ENCODE measurements at places on chromosomes 1 and 21.

- H3K27ac ChIP-seq, result no peak overlapping the region
- no peaks in the 10 kb centered on the region for H3K27me3 ChIP-seq
- no peaks in the 10 kb centered on the region for H3K36me3 ChIP-seq
- H3K4me1 ChIP-seq, result peaks cover 62% of the 10 kb centered on the region
- H3K4me3 ChIP-seq, result peak overlapping the region; percentile 87
- DNase-seq, result no peak
Observed at GRCh38 chr21:33232291-33233034, 2.7 kb downstream of the IFNAR2 start.

GRCh38 chr21:44949779-44950198 is 10.0 kb downstream of the SLX9 start:
- H3K27me3 ChIP-seq, result no peaks in the 10 kb centered on the region
- peaks cover under 1% of the 10 kb centered on the region for H3K36me3 ChIP-seq
- H3K4me3 ChIP-seq, result no peak overlapping the region
- DNase-seq, result peak; percentile 65

GRCh38 chr1:15344800-15345704 is 64.6 kb upstream of the EFHD2 start:
- peak overlapping the region; percentile 64 for H3K27ac ChIP-seq
- H3K4me3 ChIP-seq, result no peak overlapping the region
- H3K4me1 ChIP-seq, result peaks cover 45% of the 10 kb centered on the region
- DNase-seq, result no peak
- H3K36me3 ChIP-seq, result no peaks in the 10 kb centered on the region

GRCh38 chr1:60427194-60427593 is 353.6 kb upstream of the C1orf87 start:
- H3K4me1 ChIP-seq, result no peaks in the 10 kb centered on the region
- no peaks in the 10 kb centered on the region for H3K27me3 ChIP-seq
- no peak for DNase-seq
- H3K36me3 ChIP-seq, result no peaks in the 10 kb centered on the region

- DNase-seq, result no peak
- no peak overlapping the region for H3K27ac ChIP-seq
- H3K4me3 ChIP-seq, result no peak overlapping the region
- peaks cover 18% of the 10 kb centered on the region for H3K4me1 ChIP-seq
- H3K27me3 ChIP-seq, result no peaks in the 10 kb centered on the region
Observed at GRCh38 chr21:43366656-43367055, 60.3 kb downstream of the SIK1 start.
